Adipose tissue (tissue), 3 donors: ENCODE measurements at places on chromosomes 13 and 19. TPM values are rescaled to one million over a fixed set of nuclear protein-coding genes. Genes with fewer than 3 reads are reported as not detected.

The NLRP5 gene
- not detected for polyA plus RNA-seq

The ZNF8 gene
- polyA plus RNA-seq: 1.1 TPM

The GPR183 gene
- polyA plus RNA-seq: 10.3 TPM

The C19orf81 gene
- not detected for polyA plus RNA-seq

The CEACAM3 gene
- polyA plus RNA-seq: 0.07 TPM

The LILRA2 gene
- polyA plus RNA-seq: 6.6 TPM

The CEACAM19 gene
- polyA plus RNA-seq: 2.7 TPM

The UBE2L5 gene
- polyA plus RNA-seq: 0.12 TPM
